HCT116 (cell line): ENCODE measurements at places on chromosomes 7 and 10.
A peak's percentile ranks its signal among the peaks of the same experiment; 100 is the strongest.

GRCh38 chr7:130628901-130629300, 39.6 kb downstream of the COPG2 start:
- DNase-seq: no peak
- H3K27ac ChIP-seq: no peak overlapping the region
- H3K36me3 ChIP-seq: no peaks in the 10 kb centered on the region
- no peaks in the 10 kb centered on the region for H3K27me3 ChIP-seq

DNA sequence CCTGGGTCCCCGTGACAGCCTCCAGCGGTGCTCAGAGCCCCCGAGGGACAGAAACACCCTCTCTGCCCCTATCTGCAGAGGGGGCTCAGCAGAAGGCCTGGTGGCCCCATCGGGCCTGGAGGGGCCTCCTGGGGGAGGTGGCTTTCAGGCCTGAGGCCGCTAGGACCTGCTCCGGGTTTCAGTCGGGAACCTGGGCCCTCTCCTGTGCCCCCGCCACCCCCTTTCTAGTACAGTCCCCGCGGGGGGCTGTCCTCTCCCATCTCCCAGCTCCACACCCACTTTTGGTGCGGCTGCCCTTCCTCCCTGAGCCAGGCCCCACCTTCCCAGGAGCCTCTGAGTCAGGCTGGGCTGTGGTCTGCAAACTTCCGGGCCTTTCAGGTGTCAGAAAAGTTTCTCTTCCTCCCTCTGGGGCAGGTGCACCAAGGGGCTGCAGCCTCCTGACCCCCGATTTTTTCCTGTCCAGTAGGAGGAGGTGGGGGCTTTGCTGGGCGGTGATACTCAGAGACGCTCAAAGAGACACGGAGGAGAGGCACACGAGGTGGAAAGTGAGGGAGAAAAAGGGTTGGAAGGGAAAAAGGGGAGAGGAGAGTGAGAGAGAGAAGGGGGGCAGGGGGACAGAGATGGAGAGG, 692 bp downstream of the CARD11 start:
- H3K36me3 ChIP-seq: no peaks in the 10 kb centered on the region
- H3K27ac ChIP-seq: no peak overlapping the region
- no peak overlapping the region for H3K4me3 ChIP-seq
- no peaks in the 10 kb centered on the region for H3K4me1 ChIP-seq
- no peak for DNase-seq
- H3K27me3 ChIP-seq: no peaks in the 10 kb centered on the region

DNA sequence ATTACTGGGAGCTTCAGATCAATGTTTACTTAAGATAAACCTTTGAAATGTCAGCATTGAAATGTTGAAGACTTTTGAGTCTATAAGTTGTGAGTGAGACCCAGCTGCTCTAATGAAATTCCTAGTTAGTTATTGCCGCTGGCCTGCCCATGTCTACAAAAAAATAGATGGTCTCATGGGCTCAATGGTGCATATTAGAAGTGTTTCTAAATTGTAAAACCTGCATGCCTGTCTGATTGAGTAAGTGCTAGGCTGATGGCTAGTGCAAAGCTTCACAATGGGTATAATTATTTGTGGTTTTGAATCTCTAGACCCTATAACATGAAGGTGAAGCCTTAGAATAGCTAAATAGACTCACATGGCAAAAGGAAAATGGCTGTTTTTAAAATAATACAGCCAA, 234.5 kb downstream of the SORCS3 start:
- H3K27me3 ChIP-seq: peaks cover 71% of the 10 kb centered on the region
- no peak for DNase-seq
- H3K4me1 ChIP-seq: no peaks in the 10 kb centered on the region
- no peaks in the 10 kb centered on the region for H3K36me3 ChIP-seq

DNA sequence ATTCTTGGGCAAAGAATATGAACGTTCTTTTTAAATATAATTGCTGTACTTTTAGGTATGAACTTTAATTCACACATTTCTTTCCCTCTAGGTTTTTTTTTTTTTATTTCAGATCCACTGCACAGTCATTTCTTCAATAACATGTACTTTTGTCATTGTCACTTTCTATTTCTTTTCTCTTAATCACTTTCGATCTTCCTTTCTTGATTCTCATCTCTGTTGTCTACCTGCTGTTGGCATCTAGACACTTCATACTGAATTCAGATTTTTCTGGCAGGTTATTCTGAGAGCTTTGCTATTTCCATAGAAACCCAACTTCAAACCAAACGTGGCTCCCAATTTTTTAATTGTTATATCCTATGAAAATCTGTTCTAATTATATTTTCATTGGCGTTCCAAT, 211.7 kb upstream of the KLF6 start:
- no peaks in the 10 kb centered on the region for H3K4me1 ChIP-seq
- H3K36me3 ChIP-seq: no peaks in the 10 kb centered on the region
- no peak overlapping the region for H3K4me3 ChIP-seq
- no peak overlapping the region for H3K27ac ChIP-seq
- no peak for DNase-seq
- no peaks in the 10 kb centered on the region for H3K27me3 ChIP-seq

- no peak overlapping the region for H3K27ac ChIP-seq
- H3K4me1 ChIP-seq: no peaks in the 10 kb centered on the region
- H3K27me3 ChIP-seq: no peaks in the 10 kb centered on the region
- H3K36me3 ChIP-seq: no peaks in the 10 kb centered on the region
- DNase-seq: no peak
- H3K4me3 ChIP-seq: no peak overlapping the region
Observed at GRCh38 chr7:42198974-42199668, 37.9 kb downstream of the GLI3 start.

- peaks cover 31% of the 10 kb centered on the region for H3K4me1 ChIP-seq
- no peaks in the 10 kb centered on the region for H3K27me3 ChIP-seq
- H3K4me3 ChIP-seq: peak overlapping the region; percentile 5; the same call in 1 of the 2 replicates
- no peaks in the 10 kb centered on the region for H3K36me3 ChIP-seq
- no peak for DNase-seq
Observed at GRCh38 chr10:33258967-33259366, 75.5 kb downstream of the NRP1 start.

DNA sequence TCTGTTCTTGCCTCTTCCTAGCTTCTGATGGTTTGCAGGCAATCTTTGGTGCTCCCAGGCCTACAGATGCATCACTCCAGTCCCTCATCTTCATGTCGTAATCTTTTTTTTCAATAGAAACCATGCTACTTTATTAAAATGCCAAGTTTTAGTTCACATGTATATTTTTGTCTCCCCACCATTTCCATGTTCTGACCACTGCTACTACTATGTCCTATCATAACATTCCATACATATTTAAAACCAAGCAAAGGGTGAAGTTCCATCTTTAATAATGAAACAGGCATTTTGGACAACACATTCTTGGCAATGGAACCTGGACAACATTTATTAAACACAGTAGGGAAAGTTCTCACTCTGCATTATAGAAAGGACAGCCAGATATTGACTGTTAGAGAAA, 58.8 kb downstream of the ZNF518A start:
- H3K27ac ChIP-seq: no peak overlapping the region
- no peaks in the 10 kb centered on the region for H3K36me3 ChIP-seq
- H3K27me3 ChIP-seq: no peaks in the 10 kb centered on the region

- H3K27me3 ChIP-seq: no peaks in the 10 kb centered on the region
- peaks cover 31% of the 10 kb centered on the region for H3K4me1 ChIP-seq
- no peak overlapping the region for H3K27ac ChIP-seq
- no peaks in the 10 kb centered on the region for H3K36me3 ChIP-seq
- DNase-seq: no peak
Observed at GRCh38 chr7:95607561-95607960, 11.2 kb upstream of the PDK4 start.

DNA sequence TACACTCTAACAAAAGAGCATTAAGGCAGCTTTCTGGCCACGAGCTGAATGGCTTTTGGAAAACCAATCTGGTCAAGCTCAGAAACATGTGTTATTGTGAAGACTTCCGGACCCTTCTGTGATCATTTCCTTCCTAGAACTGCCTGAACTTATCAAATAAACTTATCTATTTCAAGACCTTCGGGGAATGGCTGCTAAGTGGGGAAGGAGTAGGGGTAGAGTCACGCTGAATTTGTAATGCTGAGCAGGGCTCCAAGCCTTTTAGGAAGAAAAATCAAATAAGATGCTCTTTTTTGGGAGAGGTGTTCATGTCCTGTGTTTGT, 56.6 kb downstream of the PAPSS2 start:
- no peaks in the 10 kb centered on the region for H3K27me3 ChIP-seq
- H3K27ac ChIP-seq: no peak overlapping the region
- no peak for DNase-seq
- H3K36me3 ChIP-seq: no peaks in the 10 kb centered on the region
- H3K4me3 ChIP-seq: no peak overlapping the region
- H3K4me1 ChIP-seq: no peaks in the 10 kb centered on the region
